ENCODE measurements at places on chromosomes 5 and 9. TPM values are rescaled to one million over a fixed set of nuclear protein-coding genes. Genes with fewer than 3 reads are reported as not detected.

GRCh38 chr5:139474890-139475791, 4.3 kb downstream of the SMIM33 start:
- DNase-seq: no peak

GRCh38 chr9:120259100-120259499, 320.9 kb downstream of the CDK5RAP2 start:
- DNase-seq: no peak

GRCh38 chr5:141669520-141669919, 12.5 kb downstream of the ARAP3 start:
- no peak for DNase-seq

DNA sequence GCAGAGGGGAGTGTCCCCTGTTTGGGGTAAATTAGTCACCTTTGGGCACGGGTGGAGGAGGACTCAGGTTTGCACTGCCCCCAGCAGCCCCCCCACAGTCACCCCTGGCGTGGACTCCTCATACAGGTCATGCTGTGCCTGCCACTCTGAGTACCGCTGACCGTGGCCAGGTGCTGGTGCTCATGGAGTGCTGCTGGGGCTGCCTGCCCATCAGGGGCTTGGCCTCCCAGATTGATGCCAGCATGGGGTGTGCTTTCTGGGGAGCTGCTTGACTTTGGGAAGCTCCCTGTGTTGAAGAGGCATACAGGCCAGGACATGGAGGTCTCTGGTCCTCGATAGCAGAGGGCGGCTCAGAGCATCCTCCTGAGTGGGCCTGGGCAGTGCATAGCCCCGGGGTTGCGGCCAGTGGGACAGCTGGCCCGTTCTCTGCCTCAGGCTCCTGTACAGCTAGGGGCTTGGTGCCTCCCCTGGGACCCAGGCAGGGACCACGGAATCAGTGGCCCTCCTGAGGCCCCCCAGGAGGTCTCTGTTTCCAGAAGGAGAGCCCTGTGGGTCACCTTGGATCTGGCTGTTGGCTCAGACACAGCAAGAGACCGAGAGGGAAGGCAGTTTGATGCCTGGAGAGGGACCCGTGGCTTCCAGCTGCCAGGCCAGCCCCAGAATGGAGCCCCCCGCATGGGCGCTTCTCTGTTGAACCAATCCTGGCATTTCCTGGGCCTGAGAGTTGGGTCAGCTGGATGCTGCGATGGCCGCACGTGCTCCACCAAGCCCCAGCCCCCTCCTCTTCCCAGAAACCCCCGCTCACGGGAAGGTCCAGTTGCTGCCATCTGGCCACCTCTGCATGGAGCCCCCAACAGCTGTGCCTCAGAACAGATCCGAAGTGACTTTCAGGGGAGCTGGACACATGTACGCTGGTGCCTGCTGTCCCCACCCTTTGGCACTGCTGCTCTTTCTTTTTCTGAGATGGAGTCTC, 6.1 kb upstream of the AJM1 start:
- DNase-seq: no peak

DNA sequence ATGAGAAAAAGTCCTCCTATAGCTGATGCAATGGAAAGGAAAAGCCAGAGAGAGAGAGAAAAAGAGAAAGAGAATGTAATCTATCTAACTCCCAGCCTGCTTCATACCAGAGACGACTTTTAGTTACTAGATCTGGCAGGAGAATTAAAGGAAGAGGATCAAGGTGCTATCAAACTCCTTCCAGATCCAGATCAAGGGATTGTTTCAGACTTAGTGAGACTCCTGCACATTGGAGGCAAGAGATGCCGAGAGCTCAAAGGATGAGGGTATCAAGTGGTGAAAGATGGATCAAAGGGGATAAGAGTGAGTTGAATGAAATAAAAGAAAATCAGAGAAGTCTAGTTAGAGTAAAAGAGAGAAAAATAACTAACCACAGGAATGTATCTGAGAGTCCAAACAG, 478.6 kb downstream of the KIF4B start:
- DNase-seq: no peak

GRCh38 chr9:70947511-70947910, 173.9 kb downstream of the TRPM3 start:
- DNase-seq: no peak

GRCh38 chr9:37800631-37801286, at the start of gene DCAF10:
TSS of gene DCAF10 (plus strand) at chr9:37800797. CDS start at chr9:37800867, 70 bp downstream.
- peak; percentile 95 for DNase-seq

DNA sequence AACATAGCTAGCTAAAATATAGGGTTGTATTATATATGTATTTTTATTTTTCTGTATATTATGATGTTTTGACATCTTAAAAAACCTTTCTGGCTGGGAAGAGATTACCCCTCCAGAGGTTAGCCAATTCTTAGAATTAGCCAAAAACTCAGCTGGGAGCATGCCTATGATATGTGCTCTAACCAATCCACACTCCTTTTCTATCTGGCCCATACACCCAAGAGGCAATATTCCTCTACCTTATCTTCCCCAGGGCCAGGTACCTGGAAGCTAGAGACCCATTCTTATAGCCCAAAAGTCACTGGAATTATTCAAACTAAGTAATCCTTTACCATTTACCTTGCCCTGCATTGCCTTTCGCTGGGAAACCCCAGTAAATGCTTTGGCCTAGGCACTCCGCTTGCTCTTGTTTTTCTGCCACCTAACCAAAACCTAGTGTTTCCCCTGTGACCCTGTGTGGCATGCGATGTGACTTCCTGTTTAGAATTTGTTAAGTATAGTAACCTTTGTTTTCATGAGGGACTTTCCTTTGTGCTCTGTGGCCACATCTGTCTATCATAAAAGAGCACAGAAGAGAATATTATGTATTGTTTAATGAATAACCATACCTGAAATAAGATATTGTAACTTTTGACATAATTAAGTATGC, 37.4 kb downstream of the CSNK1G3 start:
- DNase-seq: no peak

GRCh38 chr9:129109952-129110739, 447 bp downstream of the CRAT start:
- DNase-seq: no peak

- DNase-seq: no peak
Measured at GRCh38 chr9:86452201-86452828, 98.1 kb upstream of the TUT7 start.

GRCh38 chr5:158992037-158992740, 107.5 kb downstream of the EBF1 start:
- no peak for DNase-seq

The IFNB1 gene
- total RNA-seq: not detected

The SPAAR gene
- not detected for total RNA-seq

The GABRP gene
- 55.6 TPM for total RNA-seq

The CDKN2B gene
- 18.4 TPM for total RNA-seq

The DCAF10 gene
- total RNA-seq: 31.2 TPM

The PCDHB2 gene
- total RNA-seq: 33.7 TPM

The SMARCA2 gene
- 131 TPM for total RNA-seq

The SMIM33 gene
- not detected for total RNA-seq

All from type B pancreatic cell (in vitro differentiated cells).